Caudate nucleus (tissue), 63 donors: ENCODE measurements at places on chromosomes 13 and 19.

DNA sequence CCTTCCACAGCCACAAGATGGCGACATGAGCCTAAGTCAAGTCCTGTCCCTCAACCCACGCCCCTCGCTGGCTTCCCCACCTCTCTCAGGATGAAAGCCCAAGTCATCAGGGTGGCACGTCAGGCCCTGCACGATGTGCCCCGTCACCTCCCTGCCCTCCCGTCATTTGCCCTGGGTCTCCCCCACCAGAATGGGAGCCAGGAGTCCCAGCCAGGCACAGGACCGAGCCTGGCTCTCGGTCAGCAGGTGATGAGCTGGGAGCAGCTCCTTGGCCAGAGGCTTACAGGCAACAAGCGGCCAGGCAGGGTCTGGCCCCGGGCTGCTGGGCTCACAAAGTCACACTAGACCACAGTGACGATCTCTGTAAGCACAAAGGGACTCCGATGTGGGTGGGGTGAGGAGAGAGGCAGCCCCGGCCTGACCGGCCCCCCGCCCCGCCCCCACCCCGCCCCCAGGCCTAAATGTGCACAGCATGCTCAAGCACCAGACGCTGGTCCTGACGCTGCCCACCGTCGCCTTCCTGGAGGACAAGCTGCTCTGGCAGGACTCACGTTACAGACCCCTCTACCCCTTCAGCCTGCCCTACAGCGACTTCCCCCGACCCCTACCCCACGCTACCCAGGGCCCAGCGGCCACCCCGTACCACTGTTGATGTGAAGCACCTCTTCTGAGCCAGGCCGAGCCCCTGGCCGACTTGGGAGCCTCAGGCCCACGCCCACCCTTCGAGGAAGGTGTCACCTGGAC is 7.3 kb downstream of the MRPL4 start:
- peak; percentile 70 for DNase-seq

GRCh38 chr19:15400521-15401396 is 18.0 kb downstream of the AKAP8L start:
- DNase-seq, result no peak

DNA sequence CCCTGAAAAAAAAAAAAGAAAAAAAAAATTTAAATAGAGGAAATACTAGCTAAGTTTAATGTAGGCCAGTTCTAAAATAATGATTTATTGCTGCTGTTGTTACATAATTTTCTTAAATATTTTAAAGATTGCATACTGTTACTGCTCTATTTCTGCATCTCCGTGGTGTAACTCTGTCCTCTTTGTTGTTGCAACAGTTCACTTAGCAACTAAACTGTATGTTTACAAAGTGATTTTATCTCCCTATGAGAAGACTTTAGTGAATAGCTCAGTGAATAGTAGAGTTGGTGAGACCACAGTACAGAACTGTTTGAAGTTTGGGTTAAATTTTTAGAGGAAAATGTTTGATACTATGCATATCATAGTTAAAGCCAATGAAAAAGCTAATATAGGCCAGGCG is 19.4 kb downstream of the BRCA2 start:
- no peak for DNase-seq

DNA sequence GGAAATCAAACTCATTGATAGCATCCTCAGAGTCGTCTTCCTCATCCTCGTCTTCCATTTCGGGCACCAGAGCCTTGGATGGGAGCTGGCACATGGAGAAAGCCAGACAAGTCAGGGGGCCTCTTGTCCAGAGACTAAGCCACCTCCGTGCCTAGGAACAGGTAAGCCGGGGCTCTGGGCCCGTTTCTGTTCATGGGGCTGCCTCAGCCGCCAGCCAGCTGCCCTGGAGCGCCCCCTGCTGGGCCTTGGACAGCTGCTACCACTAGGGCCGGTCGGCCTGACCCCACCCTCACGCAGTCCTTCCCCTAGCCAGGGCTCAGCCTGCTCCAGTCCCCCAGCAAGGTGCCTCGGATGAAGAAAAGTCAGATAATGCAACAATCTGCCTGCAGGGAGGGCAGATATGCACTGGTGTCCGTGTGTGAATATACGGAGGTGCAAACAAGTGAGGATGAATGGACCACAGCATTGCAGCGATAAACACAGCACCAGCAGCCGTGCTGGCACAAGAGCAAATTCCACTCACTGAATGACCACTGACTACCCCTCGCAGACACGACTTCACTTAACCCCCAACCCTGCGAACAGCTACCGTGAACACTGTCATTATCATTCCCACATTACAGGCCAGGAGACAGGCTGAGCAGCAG is 11.9 kb upstream of the PRKD2 start:
- DNase-seq, result peak; percentile 30
